ENCODE measurements at places on chromosomes 6 and 20.

DNA sequence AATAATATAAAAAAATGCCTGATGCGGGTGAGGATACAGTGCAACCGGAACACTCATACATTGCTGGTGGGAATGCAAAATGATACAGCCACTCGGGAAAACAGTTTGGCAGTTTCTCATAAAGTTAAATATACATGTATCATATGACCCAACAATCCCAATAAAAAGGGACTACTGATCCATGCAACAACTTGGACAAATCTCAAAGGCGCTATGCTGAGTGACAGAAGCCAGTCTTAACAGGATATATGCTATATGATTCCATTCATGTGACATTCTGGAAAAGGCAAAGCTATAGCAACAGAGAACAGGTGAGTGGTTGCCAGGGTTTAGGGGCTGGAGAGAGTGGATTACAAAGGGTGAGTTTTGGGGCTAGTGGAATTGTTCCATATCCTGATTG lies 170.2 kb upstream of the MLN start:
- DNase-seq: no peak

DNA sequence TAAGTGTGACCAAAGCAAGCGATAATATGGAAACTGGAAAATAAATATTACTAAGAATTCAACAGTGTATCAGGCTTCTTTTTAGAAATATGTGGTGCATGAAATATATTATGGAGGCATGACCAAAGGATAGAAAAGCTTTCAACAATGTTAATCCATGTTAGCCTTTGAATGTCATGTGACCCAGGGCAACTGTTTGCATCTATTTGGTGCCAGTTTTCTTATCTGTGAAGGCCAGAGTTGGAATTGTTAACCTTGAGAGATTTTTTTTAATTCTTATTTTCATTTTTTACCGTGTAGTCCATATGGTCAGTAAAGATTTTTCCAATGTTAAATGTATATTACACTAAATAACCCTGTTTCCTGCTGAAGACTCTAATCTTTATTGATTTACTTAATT lies 411.1 kb downstream of the BCKDHB start:
- DNase-seq: no peak

- DNase-seq: no peak
Observed at GRCh38 chr20:37329481-37330165, 16.3 kb upstream of the SRC start.

GRCh38 chr20:52432740-52433139 lies 241.2 kb upstream of the ZFP64 start:
- DNase-seq: no peak

DNA sequence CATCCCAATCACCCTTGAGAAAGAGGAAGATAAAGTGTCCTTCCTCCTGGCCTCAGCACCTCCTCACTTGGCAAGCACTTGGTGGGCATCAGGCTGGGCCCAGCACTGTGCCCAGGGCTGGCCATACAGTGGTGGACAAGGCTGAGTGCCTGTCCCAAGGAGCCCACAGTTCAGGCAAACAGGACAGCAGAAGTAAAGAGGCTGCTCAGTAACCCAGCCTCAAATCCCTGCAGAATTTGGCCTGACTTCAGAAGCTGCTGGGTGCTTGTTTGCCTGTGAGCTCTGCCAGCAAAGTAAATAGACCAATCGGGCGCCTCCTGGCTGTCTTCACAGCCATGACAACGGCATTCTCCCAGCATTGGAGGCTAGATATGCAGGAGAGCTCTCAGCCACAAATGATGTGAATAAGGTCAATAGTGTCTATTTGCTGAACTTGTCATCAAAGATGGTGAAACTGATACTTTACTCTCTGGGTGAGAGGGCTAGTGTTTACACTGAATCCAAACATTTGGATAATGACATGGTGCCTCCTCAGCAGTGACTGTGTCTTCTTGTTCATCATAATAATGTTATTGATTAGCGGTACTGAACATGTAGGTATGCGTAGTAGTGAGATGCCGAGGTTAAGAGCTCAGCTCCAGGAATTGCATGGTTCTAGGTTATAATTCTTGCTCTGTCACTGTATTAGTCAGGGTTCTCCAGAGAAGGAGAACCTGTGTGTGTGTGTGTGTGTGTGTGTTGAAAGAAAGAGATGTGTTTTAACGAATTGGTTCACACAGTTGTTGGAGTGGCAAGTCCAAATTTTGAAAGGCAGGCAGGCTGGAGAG lies 36.9 kb upstream of the FANCE start:
- DNase-seq: no peak

DNA sequence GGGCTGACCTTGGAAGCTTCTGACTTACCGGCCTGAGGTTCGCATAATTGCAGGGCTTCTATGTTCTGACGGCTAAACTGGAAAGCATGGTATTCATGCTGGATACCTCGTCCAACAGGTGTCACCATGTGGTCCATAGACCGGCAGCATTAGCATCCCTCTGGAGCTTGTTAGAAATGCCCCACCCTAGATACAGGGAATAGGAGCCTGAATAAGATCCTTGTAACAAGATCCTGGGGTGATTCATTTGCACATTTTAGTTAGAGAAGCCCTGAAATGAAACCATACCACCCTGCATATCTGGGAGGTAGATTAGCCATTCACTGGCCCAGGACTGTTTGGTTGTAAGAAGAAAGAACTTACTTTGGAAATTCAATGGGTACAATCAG lies 77.7 kb downstream of the TMEM170B start:
- DNase-seq: no peak
